ENCODE measurements at places on chromosomes 2 and 18.

GRCh38 chr18:31819925-31820229 is 59.2 kb upstream of the SLC25A52 start:
- DNase-seq = no peak

GRCh38 chr18:46562674-46563192 is 94.3 kb downstream of the LOXHD1 start:
- DNase-seq = no peak

- DNase-seq = peak; percentile 31
Observed at GRCh38 chr2:43877782-43878464, 39.2 kb downstream of the ABCG8 start.

DNA sequence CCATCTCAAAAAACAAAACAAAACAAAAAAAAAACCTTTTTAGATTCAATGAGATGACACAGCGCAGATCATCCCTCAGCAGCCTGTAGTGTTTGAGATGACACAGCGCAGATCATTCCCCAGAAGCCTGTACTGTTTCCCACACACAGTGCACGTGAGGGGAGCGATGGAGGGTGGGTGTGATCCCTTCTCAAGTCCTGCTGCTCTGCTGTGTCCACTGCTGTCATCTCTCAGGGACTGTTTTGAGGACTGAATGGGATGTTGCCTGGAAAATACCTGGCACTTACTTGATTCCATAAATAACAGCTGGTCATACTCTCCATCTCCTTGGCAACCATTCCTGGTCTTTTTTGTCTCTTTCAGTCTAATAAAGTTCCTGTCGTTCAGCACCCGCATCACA is 25.7 kb downstream of the TGOLN2 start:
- no peak for DNase-seq

DNA sequence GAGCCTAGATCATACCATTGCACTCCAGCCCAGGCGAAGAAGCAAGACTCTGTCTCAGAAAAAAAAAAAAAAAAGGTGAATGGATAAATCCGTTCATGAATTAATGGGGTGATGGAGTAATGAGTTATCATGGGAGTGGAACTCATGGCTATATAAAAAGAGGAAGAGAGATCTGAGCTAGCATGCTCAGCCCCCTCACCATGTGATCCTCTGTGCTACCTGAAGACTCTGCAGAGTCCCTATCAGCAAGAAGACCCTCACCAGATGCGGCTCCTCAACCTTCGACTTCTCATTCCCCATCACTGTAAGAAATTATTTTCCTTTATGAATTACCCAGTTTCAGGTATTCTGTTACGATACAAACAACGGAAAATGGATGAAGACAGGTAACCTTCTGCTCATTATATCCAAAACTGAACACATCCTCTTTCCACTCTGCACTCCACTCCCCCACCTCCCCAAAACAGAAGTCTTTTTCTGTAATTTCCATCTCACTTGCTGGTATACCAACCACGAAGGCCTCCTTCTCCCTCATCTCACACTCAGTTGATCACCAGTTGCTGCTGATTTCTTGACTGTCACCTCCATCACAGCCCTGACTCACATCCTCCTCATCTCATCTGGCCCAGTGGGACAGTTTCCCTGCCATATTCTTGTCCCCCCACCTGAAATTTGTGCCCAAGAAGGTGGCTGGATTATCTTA is 8.8 kb downstream of the RETREG2 start:
- DNase-seq = no peak

- no peak for DNase-seq
Observed at GRCh38 chr2:133809485-133809884, 241.2 kb upstream of the NCKAP5 start.

DNA sequence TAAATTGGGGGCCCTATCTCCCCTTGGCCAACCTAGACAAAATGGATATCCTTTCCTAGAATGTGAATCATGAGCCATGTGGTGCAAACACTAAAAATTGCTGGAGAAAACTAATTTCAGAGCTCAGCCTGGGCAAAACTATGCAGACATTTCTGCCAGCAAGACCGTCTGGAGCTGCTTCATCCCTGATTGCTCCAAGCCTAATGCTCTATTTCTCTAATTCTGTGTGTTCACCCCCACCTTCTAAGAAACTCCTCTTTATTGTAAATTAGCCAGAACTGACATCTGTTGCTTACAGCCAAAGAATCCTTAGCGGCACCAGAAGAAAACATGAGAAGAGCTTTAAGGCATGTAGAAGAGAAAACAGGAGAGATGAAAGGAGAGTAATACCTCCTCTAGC is 337.7 kb upstream of the CHAC2 start:
- no peak for DNase-seq

GRCh38 chr2:162677476-162677875 is 161.1 kb downstream of the KCNH7 start:
- peak; percentile 12 for DNase-seq

DNA sequence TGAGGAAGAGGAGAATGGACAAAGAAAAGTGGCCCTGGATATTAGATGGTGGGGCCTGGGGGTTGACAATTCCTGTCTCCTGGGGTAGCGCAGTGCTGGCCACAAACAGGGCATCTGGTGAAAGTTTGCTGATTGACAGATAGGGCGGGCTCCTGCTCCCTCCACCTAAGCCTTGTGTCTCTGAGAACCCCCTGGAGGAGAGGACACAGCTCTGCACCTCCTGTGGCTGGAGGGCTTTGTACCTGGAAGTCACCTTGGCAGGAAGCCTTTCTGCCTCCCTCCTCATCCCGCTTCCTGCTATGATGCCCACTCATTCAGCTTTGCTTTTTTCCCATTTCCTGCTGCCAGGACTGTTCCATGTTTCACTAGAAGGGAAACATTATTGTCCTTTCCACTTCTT is 72.4 kb downstream of the RHOB start:
- no peak for DNase-seq

GRCh38 chr18:62566199-62566598 is 43.4 kb downstream of the ZCCHC2 start:
- DNase-seq = no peak

DNA sequence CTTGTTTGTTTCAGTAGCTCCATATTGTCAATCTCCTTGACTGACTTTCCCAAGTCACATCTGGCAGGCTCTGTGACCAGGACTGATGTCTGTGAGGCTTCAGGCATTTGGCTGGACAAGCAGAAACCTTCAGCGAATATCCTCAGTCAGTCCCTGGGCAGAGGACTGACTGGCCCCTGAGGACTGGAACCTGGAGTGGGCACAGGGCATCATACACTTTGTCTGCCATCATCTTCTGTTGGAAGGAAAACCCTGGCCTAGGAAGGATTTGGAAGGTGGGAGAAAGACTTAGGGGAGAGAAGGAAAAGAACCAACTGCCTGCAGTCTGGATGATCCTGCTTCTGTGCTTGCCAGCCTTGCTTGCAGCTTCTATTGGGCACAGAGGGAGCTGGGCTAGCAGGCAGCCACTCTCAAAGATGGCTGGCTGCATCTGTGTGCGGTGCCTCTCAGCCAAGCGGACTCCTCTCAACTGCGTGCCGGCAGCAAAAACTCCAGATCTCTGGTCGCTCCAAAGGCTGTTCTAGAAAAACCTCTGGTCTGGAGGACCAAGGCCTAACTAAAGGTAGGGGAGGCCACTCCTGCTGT is 126.8 kb downstream of the MARCHF4 start:
- no peak for DNase-seq

DNA sequence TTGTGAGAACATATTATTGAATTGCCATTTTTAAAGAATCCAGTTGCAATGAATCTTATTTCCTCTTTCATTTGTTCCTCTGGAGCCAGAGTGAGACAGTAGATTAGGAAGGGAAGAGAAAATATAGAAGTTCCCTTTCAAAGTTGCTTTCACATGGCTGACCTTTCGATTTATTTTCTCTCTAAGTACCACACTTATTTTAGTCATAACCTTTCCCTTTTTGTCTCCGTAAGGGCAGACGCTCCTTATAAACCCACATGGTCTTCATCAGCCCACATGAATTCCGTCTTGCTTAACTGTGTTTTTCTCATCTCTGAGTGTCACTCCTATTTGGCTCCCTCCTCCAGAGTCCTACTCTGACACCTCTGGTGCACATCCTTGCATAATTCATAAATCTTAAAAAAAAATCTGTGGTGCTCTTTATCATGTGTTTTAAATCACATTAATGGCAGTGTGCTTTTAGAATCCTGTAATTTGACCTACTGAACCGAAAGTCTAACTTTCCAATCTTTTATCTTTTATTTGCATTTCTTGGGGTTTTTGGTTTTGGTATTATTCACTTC is 38.5 kb upstream of the ZNF396 start:
- peak; percentile 23 for DNase-seq

DNA sequence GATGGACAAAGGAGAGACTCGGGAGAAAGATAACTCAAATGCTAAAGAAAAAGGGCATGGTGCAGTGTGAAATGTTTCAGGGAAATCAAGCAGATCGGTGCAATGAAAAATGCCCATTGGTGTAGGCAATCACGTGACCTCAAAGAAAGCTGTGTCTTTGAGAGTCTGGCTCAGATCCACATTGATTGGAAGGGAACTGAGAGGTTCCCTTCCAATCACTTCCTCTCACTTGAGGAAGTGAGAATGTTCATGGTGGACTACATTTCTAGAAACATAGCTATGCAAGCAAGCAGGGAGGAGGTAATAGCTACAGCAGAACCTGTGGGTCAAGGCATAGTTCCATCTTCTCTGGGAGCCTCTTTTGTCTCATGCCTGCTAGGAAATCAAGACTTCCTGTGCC is 187.4 kb downstream of the LPIN1 start:
- DNase-seq = no peak

- DNase-seq = no peak
Observed at GRCh38 chr2:98123286-98123685, 36.3 kb downstream of the VWA3B start.

DNA sequence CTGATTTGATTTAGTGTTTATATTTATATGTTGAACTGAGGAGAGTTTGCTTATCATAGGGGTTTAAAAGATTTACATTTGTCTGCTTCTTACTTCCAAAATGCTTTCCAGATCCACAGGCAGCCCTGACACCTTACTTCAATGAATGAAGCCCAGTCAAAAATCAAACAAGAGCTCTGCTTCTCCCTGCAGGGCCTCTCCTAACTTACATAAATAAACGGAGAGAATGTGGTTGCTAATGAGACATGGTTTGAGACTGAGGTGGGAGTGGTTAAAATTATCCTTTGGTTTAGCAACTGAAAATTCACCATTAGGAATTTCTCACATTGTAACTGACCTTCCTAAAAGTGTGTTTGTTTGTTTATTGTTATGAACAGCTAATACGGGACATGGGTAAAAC is 612.3 kb upstream of the FANCL start:
- no peak for DNase-seq

DNA sequence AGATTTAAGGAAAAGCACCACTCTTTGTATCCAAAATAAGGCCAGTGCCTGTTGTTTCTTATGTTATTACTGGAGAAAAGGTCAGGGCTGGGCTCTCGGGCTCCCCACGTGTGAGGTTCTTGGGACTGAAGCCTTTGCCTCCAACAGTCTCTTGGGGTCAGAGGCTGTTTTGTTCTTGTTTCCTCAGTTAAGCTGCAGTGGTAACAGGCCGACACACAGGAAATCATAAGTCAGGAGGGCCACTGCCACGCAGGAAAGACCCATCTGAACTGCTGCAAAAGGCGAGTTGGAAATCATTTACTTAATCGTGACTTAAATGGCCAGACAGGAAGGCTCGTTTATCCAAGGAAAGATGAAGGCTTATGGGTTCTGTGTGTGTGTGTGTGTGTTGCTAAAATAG is 30.3 kb upstream of the IL37 start:
- peak; percentile 6 for DNase-seq

DNA sequence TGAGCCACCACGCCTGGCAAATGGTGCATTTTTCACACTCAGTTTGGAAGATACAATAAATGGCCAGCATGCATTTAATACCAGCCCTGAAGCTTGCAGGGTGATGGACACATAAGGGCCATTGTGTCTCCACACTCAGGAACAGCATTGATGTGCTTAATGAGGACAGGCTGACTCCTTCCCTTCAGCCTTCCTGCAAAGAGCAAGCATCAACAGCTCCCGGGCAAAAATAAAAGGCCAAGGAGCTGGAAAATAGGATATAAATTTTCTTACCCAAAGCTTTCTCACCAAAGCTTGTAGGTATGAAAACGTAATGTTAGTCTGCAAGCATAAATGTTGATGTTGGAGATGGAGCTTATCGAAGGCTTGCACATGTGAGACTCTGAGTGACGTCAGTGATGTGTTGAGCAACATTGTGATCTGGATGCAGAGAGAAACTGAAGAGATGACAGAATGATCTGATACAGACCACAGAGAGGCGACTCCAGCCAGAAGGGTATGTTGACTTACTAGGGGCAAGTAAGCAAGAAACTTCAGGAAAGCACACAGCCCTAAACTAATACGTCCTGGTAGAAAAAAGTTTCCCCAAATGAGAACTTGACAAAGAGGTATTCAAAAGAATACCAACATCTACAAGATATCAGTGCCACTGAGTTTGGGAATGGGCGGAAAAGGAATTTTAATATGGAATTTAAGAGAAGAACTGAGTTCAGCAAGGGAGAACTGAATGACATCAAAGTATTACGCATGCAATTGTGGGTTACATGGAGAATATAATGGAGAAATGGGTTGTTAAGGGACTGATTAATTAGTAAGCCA is 256.5 kb downstream of the TGIF1 start:
- peak; percentile 8 for DNase-seq

DNA sequence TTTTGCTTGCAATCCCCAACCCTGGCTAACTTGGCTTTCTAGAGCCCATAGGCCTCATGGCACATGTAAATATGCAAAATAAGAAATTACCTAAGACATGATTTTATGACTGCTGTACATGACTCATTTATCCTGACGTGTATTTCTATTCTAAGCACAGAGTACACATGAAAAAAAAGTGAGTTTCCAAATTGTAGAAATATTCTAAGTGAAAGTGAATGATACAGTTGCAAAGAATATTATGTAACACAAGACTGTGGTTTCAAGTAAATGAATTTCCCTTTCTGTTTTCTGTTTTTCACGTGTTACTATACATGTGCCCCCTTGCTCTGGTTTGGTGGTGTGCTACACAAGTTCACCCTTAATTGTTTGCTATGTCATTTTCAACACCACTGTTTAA is 162.4 kb downstream of the LRP1B start:
- DNase-seq = no peak

DNA sequence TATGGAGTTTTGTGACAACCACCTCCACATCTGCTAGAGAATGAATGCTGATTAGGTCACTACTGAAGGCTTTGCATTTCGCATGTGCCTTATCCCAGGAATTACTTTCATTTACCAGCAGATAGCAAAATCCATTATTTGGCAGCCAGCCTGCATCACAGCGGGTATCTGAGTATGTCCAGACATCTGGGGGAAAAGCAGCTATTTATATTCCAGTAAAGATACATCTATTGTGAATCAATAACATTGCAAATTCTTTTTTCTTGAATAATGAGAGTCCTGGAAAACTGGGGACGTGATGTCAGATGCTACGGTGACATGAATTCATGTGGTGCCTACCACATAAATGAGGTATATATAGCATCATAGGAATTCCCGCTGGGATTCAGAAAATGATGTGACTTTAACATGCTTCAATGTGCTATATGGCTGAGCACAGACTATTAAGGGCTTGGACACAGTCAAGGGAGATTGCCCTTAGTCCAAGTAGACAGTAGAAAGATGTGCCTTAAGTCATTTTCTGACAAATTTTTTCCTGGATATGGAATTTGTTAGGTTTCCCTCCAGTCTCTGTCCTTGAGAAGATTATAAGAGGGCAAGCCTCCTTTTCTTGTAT is 84.2 kb upstream of the CD302 start:
- no peak for DNase-seq

- DNase-seq = no peak
Observed at GRCh38 chr2:95342556-95343320, 45.6 kb downstream of the KCNIP3 start.

- peak; percentile 54 for DNase-seq
Observed at GRCh38 chr2:133790711-133791110, 222.4 kb upstream of the NCKAP5 start.

- DNase-seq = no peak
Observed at GRCh38 chr2:111910609-111911277, 12.3 kb downstream of the MERTK start.

- no peak for DNase-seq
Observed at GRCh38 chr2:67559156-67559555, 162.0 kb downstream of the ETAA1 start.

Data from LHCN-M2 (cell line).